Renal cortex interstitium (tissue), 15 donors: ENCODE measurements at places on chromosomes 7 and 10. TPM values are rescaled to one million over a fixed set of nuclear protein-coding genes. Genes with fewer than 3 reads are reported as not detected.

- no peak for DNase-seq
Observed at GRCh38 chr10:115558252-115558651, 465.1 kb downstream of the ATRNL1 start.

DNA sequence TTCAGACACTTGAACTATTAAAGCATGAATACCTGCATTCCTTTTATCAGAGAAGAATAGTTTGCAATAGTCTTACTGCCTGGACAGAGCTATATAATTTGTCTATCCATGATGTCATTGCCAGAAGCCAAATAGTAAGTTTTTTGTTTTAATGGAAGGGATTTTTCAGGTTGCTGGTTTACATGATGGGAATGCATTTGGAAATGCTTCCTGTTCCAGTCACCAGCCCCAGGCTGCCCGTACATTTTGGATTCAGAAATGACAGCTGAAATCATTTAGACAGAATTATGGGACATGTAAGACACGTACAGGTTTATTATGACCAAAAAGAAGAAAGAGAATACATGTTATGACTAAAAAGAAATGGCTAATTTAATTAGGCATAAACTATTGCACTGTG lies 293.1 kb downstream of the CDK14 start:
- DNase-seq = no peak

DNA sequence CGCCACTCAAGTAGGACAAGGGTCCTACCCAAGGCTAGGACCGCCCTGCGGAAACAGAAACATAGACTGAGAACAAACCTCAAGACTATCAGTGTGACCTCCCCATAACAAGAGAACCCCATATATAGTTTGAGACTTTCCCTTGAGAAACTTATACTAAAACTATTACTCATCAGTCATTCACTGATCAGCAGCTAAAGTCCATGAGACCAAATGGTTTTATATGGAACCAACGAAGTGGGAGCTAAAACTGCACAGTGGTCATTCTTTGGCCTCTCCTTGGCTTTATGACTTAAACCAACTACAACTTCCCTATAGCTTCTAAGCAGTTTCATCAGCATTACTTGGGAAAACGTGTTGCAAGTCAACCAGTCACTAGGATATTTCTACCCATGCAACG lies 13.7 kb upstream of the ZSCAN21 start:
- no peak for DNase-seq

GRCh38 chr10:123117644-123118417 lies 17.9 kb upstream of the HMX3 start:
- no peak for DNase-seq

SFTPA2 gene
- 0.09 TPM for polyA plus RNA-seq

DNA sequence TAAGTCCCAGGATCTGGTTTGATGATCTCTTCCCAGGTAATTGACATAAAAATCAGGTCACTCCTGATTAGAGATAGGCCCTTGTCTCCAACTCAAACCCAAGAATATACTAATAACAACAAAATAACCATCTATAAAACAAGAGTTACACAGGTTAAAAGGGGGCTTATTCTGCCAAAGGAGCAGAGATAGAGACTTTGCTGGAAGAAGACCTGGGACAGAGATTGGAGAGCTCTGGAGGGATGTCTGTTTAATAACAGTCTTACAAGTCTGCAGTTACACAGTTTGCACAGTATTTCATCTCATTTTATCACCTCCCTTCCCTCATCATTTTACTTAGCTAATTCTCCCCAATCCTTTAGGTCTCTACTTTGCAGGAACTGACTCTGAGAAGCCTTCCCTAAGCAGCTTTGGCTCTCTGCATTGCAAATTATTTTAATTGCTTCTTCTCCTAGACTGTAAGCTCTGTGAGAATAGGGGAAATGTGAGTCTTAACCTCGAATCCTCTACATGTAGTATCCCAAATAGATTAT lies 3.7 kb upstream of the ZNF438 start:
- DNase-seq = no peak

GRCh38 chr7:74343281-74344131 lies 54.3 kb downstream of the CLIP2 start:
- DNase-seq = no peak
